Stimulated activated CD4-positive, alpha-beta T cell treated with anti-CD3 and anti-CD28 coated beads, Interleukin-2, amount 100 ng/mL, for 4 hours (primary cell): ENCODE measurements at places on chromosomes 4 and X.

GRCh38 chr4:52037689-52038102 lies 403 bp downstream of the SGCB start:
- no peak for DNase-seq

GRCh38 chr4:1406981-1407656 lies 877 bp upstream of the NKX1-1 start:
- no peak for DNase-seq

DNA sequence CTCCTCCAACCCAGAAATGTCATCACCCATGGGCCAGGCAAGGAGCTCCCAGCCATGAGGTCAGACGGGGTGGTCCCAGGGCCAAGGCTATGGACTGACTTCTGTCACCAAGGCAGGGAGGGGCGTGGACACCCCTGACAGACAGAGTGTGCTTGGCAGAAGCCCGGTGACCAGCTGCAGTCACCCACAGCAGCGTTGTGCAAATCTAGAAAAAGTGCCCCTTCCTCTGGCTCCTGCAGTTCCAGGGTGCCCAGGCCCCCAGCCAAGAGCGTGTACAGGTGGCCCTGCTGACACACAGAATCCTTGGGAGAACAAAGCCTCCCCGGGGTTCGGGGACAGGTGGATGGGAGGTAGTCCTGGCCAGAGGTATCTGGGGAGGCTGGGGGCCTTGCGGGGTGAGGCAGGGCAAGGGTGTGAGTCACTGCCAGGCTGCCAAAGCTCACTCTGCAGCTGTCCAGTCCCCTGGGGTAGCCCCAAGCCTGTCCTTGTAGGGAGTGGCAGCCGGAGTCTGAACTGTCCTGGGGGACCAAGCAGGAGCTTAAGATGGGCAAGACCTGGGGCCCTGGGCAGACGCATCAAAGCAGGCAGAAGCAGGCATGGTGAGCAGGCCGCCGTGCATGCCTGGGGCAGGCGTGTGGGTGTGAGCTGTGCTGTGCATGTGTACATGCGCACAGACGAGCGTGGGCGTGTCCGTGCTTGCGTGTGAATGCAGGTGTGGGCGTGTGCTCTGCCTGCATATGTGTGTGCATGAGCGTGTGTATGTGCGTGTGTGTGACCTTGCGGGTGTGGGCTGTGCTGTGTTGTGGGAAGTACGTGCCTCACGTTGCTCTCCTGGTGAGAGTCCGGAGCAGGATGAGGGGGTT lies 3.3 kb downstream of the MYL5 start:
- peak; percentile 31 for DNase-seq

GRCh38 chr4:134935320-134935719 lies 733.7 kb upstream of the PABPC4L start:
- no peak for DNase-seq

GRCh38 chr4:166172619-166173018 lies 299.6 kb downstream of the TLL1 start:
- no peak for DNase-seq

DNA sequence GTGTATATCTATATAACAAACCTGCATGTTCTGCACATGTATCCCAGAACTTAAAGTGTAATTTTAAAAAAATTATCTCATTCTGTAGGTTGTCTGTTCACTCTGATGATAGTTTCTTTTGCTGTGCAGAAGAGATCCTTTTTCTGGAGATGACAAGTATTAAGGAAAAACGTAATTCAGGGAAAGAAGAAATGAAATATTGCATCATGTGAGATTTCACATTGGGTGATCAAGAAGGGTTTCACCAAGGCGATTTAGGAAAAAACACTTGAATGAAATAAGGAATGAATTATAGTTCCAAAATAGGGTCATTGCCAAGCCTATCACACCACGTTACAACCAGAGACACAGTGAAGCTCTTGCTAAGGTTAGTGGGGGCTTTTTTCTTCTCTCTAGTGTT lies 227.9 kb downstream of the HNRNPD start:
- no peak for DNase-seq

DNA sequence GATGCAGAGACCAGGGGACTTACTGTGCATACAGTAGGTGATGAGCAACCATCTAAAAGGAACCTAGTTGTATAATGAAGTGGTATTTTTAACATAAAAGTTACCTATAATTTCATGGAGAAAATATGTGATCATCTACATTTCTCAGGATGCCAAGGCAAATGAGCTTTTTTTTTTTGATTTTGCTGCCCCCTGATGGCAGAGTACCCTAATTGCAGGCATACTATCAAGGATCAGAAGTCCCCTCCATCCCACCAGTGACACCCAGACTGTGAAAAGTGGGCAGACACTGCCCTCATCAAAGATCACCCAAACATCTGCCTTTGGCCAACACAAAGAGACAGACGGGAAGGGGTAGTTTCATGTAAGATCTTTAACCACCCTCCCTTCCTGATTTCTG lies 9.6 kb upstream of the ABLIM2 start:
- DNase-seq = no peak

DNA sequence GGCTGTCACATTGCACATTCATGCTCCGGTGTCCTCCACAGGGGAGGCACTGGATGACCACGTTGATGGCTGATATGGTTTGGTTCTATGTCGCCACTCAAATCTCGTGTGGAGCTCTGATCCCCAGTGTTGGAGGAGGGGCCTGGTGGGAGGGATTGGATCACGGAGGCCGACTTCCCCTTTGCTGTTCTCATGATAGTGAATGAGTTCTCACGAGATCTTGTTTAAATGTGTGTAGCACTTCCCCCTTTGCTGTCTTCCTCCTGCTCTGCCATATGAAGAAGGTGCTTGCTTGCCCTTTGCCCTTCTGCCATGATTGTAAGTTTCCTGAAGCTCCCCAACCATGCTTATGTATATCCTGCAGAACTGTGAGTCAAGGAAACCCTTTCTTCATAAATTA lies 22.3 kb upstream of the NAT8L start:
- DNase-seq = no peak

DNA sequence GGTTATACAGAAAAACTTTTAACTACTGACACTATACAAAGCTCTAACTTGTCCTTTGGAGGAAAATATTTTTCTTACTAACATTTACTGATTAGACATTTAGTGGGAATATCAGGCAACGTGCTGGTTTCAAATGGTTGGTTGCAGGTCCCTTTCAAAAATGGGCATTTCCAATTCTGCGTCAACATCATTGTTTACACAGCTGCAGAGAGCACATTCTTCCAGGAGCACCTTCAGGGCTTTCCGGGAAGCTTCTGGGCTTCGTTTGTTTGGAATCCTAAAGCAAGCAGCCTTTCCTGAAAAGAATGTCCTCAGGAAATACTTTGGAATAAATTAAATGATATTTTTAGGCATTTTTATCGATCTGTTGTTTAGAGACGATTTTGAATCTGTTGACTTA lies 289.7 kb downstream of the TRIML1 start:
- no peak for DNase-seq

GRCh38 chr4:140331876-140332275 lies 41.6 kb upstream of the SCOC start:
- DNase-seq = no peak

GRCh38 chr4:78337244-78338020 lies 214.1 kb upstream of the ANXA3 start:
- DNase-seq = no peak

DNA sequence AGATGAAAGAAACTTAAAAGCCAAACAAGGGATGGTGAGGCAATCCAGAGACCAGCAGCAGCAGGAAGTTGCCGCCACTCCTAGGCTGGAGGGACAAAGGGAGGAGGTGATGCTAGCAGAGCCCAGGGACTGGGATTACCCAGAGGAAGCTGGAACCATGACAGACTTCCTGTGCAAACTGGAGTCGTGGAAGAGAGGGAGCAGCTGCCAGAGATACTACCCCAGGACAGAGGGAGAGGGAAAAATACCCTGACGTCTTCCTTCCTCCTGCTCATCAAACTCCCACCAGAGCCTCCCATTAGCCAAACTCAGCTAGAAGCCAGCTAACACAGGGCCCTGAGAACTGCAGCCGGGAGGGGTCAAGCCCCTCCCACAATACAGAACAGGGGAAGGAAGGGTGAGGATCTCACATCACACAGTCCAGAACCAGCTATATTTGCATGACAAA lies 101.2 kb upstream of the KLF3 start:
- no peak for DNase-seq

DNA sequence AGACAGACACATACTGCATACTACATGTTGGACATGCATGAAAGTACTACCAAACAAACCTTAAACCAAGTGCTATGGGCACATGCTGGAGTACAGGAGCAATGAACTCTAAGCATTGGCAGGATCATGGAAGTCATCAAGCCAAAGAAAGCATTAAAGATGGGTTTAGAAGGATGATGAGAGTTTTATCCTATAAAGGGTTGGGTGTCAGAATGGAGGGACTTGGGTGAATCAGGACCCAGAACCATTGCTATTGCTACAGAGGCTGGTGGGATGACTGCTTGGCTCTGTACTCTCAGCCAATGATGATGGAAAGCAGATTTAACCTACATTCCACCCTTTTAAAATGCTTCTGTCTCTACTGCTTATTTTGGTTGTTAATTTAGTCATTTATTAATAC lies 233.9 kb upstream of the EDA2R start:
- no peak for DNase-seq

DNA sequence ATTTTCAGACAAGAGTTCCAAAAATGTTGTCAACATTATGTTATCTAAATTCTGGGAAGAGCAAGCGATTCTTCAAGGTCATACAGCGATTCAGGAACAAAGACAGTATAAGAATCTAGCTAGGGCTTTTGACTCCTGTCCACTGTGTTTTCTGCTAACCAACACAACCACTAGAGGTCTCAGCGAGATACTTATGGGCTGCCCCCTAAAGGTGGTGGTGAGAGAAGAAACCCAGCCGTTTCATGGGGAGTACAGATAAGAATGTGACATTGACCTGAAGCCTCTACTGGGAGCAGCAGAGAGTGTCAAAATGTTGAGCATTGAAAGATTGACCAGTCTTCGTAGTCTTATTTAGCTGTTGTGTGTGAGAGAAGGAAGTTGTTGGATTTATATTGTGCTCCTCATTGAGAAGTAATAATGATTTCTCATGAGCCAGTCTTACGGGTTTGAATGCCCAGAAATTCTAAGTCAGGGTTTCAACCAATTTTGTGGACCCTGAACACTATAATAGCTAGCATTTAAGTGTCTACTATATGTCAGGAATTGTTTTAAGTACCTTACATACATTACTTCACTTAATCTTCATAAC lies 168.3 kb downstream of the SPRY1 start:
- DNase-seq = peak; percentile 24
